ENCODE measurements at places on chromosomes 5 and 9.

GRCh38 chr9:22645893-22646292, 199.3 kb downstream of the DMRTA1 start:
- DNase-seq, result peak; percentile 31

- peak; percentile 40 for DNase-seq
Measured at GRCh38 chr5:180785794-180786221, 16.8 kb downstream of the MGAT1 start.

DNA sequence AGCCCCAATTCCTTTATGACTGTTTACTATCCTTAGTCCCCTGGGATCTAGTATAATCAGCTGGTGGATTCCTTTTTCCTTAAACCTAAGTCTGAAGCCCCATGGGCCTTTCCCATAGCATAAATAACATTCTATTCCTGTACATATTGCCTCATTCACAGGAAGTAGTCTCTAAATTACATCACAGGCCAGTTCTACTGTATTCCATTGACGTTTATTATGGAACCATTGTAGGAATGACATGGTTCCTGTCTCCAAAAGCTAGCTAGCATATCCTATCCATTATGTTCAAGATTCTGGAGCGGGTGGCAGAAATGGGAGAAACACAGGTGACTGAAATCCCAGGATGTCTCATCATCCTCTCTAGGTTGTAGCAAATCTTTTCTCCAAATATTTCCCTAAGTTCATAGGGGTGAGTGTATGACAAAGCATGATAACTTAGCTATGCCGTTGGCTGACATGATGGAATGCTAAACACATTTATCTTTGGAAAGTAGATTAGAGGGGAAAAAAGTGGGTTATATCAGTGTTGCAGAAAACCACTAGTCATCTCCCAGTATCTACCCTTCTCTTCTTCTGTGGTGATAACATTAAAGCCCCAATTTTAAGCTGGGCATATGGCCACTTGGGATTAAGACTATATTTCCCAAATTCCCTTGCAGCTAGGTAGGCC, 140.1 kb downstream of the FGF1 start:
- no peak for DNase-seq

- no peak for DNase-seq
Measured at GRCh38 chr9:109411069-109411761, 86.9 kb downstream of the PTPN3 start.

- peak; percentile 54 for DNase-seq
Measured at GRCh38 chr9:112174222-112174964, 704 bp downstream of the SUSD1 start.

GRCh38 chr5:78530342-78531096, 118.1 kb downstream of the LHFPL2 start:
- peak; percentile 96 for DNase-seq

DNA sequence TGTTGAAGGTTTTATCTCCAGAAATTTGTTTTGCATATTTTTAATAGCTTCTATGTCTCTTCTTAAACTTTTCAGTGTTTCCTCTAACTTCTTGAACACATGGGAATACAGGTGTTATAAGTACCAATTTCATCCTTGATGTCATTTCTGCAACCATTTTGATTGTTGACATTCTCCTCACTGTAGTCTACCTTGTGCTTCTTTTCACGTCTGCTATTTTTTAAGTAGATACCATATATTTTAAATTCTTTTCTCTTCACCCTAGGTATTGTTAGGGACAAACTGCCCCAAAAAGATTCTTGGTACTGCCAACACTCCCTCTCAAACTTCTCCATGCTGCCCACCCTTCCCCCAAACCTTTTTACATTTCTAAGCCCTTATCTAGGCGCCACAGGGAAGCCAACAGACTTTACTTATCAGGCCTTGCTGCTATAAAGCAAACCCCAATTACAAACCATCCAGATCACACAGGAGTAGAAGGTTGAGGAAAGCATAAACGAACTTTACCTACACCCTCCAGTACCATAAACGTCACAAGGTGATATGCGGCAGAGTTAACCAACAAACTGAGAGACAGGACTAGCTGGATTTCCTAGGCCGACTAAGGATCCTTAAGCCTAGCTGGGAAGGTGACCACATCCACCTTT, 1165.3 kb downstream of the TAF11L14 start:
- no peak for DNase-seq

GRCh38 chr5:16467363-16468219, 2.0 kb upstream of the ZNF622 start:
- DNase-seq, result peak; percentile 80

DNA sequence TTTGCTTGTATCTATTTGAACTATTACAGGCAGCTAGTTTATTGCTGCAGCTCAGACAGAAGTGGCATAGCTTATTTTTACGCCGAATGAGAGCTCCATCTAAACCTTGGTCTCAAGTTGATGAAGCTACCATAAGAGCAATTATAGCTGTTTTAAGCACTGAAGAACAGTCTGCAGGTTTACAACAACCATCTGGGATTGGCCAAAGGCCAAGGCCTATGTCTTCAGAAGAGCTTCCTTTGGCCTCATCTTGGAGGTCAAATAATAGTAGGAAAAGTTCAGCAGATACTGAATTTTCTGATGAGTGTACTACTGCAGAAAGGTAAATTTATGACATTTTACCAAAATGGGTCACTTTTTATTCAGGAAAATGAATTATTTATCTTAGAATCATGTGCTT, 67.9 kb downstream of the YTHDC2 start:
- DNase-seq, result no peak

- DNase-seq, result no peak
Measured at GRCh38 chr9:125337236-125337635, 75.6 kb downstream of the GAPVD1 start.

DNA sequence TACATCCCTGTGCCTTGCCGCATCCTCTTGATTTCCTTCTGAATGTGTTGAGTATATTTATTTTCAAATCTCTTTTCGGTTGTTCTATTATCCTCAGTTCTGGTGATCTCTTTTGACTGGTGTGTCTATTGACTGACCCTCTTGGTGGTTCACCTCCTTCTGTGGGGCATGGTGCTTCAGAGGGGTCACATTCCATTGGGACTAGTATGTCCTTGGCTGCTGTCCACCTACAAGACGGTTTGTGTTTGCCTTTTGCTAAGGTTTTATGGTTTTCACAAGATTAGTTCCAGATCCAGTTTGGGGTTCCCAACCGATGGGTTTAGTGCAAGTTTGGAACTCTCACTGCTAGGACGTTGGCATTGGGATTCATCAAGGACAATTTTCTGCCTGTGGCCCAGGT, 66.6 kb downstream of the PHF2 start:
- no peak for DNase-seq

DNA sequence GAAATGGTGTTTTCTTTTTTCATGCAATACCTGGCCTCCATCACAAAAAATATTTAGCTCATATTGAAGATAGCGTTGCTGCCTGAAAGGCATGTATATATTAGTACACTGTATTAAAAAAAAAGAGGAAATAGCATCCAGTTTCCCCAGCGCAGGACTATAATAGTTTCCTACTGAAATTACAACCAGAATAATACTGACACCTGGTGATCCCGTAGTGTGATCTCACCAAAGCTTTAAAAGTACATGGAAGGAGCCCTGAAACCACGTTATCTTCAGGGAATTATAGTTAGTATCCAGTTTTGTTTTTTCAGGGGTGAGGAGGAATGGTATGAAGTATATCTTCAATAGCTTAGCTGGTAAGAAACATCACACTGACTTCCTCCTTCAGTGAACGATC, 264.9 kb downstream of the CD180 start:
- no peak for DNase-seq

GRCh38 chr5:43773478-43773844, 170.5 kb downstream of the NNT start:
- DNase-seq, result peak; percentile 74

- peak; percentile 8 for DNase-seq
Measured at GRCh38 chr5:161230221-161230620, 316.3 kb downstream of the GABRB2 start.

- DNase-seq, result peak; percentile 47
Measured at GRCh38 chr5:133552925-133553525, 59.3 kb downstream of the FSTL4 start.

DNA sequence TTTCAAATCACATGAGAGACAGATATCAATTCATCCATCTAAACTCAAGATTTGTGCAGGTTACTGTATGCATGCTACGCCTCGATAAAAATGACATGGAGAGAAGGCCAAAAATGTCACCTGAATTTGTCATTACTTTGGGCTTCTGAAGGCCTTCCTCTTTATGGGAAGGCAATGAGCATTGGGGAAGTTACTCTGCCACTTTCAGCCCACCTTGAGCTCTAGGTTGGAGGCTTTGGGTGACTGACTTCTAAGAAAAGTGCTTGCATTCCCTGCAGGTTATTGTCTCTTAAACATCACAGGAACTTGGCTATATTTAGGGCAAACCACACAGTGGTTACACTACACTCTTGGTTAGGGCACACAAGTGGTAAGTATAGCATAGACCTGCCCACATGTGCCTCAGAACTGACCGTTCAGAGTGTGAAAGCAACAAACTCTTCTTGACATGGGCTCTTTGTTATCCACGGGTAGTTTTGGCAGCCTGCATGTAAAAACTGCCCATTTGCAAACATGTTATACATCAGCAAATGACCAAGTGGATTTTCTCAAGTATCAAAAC, 169.5 kb downstream of the ZNF608 start:
- no peak for DNase-seq

- peak; percentile 30 for DNase-seq
Measured at GRCh38 chr9:109640580-109641371, 139.2 kb upstream of the PALM2AKAP2 start.

- DNase-seq, result no peak
Measured at GRCh38 chr5:10520706-10521105, 43.2 kb upstream of the ANKRD33B start.

DNA sequence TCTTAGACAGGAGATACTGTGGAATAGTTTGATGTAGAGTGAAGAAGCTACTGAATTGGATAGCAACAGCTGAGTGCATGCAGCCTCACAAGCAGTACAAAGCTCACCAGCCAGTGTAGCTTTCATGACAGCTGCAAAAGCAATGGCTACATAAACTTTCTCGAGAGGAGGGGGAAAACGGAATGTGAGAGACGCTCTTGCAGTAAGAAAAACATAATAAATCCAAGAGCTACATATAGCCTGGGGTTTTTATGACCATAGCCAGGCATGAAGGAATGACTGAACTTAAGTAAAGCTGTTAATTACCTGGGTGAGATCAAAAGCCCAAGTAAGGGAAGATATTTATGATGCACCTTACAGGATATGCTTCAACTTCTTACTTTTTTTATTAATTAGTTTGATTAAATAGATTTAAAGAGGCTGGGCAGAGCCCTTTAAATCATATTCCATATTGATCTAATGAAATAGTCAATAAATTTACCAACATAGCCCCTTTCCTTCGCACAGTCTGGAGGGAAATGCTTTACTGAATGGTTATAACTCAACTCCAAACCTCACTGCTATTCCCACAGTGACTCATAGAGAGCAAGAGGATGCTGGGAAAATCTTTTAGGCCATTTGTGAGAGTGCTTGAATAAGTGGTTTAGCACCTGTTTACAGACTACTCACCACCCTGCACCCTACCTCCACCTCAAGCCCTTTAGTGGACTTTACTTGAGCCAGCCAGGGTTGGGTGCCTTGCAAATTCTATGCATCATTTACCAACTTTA, 407.2 kb upstream of the CLINT1 start:
- DNase-seq, result no peak

GRCh38 chr9:87243602-87244001, 254.1 kb upstream of the DAPK1 start:
- no peak for DNase-seq

- DNase-seq, result no peak
Measured at GRCh38 chr5:143182106-143182505, 221.4 kb downstream of the NR3C1 start.

DNA sequence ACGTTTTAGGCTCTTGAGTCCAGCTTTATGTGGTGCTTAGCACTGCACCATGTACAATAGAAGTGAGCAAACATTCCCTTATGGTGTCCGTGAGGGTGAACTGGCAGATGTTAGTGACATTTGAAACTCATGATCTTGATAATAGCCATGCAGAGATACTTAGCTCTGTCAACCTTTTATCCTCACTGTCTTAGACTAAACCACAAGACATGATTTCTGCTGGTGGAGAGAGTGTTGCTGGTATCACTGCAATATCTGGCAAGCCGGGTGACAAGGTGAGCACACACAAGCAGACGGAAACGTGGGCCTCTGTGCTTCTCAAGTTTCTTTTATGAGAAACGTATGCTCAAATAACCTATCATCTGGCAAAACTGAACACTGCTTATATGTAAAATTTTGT, 68.4 kb downstream of the CAST start:
- DNase-seq, result no peak

DNA sequence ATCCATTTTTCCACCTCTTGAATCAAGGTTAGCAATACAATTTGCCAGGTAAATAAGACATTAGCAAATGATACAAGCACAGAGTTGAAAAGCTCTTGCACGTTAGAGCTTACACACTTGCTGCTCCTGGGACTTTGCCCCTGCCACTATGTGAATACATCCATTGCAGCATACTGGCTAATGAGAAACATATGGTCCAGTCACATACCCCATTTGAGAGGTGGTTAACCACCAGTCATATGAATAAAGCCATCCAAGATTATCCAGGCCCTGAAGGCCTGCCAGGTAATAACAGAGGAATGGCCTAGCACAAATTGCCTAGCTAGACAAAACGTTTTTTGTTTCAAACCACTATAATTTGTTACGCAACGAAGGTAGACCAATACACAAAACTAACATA, 45.8 kb upstream of the FTMT start:
- DNase-seq, result peak; percentile 43
